Activated CD4-positive, alpha-beta T cell treated with anti-CD3 and anti-CD28 coated beads, Interleukin-2, amount 50 U/mL, for 48 hours (primary cell): ENCODE measurements at places on chromosomes 1 and 21.

GRCh38 chr1:79848316-79848715 lies 841.8 kb upstream of the ADGRL4 start:
- DNase-seq, result no peak

DNA sequence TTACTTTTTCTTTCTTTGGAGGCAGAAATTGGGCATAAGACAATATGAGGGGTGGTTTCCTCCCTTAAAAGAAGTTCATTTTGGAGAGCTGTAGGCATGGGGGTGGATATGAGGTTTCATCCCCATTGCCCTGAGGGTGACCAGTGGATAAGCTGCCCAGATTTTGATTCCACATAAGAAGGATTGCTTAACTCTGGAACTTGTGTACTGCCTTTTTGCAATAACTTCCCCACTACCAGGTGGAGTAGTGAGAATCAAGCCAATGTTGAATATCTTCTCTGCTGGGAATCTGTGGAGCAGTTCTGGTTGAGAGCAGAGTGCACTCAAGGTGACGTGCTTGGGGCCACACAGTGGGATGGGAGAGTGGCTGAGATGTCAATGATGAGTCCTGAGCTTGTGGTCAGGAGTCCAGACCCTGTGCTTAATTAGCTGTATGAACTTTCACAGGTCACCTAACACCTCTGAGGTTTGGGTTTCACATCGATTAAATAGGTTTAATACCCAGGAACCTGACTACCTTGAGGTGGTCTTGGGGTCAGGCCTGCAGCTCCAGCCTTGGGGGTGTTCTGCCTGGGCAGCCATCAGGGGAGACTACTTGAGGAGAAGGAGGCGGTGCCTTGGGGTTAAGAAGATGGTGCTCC lies 152.9 kb downstream of the FCRL5 start:
- DNase-seq, result no peak

GRCh38 chr1:26922431-26922729 lies 837 bp downstream of the NUDC start:
- no peak for DNase-seq

DNA sequence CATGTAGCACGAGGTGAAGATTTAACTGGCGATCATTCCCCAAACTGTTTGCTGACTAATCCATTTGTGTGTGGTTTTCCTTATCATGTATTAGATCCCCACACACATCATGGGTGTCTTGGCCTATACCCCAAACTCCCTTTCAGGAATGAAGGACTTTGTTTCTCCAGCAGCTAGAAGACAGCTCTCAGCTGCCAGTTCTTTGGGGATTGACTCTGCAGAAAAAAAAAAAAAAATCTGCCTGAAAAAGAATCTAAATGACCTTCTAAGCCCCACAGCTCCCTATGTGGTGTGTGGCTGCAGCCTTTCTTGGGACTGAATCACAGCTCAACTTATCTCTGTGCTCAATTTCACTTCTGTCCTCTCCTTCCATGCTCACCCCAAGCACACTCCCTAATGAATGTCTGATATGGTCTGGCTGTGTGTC lies 256.3 kb upstream of the DUSP10 start:
- DNase-seq, result no peak

DNA sequence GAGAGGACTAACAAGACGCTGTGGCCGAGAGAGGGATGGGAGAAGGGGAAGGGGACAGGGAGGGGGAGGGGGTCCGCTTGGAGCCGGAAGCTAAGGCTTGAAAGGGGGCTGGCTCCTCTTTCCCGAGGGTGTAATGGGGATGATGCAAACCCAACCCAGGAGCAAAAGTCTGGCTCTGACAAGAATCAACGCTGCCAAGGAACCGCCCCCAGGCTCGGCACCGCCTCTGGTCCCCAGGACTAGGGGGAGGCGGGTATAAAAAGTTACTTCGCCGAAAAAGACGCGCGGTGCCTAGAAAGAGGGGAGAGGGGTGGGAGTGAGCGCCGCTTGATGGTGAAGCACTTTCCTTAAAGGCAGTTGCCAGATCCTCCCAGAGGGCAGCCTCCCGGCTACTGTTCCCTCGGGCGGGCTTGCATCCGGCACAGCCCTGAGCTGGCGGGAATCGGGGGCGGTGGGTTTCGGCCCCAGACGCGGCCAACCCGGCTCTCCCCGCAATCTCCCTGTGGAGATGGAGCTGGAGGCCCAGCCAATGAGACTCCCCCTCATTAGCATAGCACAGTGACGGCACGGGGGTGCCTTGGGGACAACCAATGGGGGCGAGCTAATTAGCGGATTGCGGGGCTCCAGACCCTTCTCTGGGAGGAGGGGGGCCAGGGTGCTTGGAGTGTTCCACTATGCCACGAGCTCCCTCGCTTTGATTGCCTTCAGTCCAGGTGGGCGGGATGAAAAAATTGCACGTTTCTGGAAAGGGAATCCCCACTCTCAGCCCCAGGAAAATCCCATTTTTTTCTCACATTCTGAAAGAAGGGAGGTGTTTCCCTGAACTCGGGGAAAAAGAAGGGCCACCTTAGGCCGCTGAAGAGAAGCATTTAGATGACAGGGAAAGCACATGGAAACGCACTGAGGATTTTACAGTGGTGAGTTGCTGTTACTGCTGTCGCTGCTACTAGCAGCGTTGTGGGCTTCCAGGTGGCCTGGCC lies at the start of gene KCNT2:
KCNT2 (minus strand) TSS at position 51 of the 980 bp plus-strand sequence. CDS start 131 bp downstream, outside the sequence.
- DNase-seq, result peak; percentile 6

DNA sequence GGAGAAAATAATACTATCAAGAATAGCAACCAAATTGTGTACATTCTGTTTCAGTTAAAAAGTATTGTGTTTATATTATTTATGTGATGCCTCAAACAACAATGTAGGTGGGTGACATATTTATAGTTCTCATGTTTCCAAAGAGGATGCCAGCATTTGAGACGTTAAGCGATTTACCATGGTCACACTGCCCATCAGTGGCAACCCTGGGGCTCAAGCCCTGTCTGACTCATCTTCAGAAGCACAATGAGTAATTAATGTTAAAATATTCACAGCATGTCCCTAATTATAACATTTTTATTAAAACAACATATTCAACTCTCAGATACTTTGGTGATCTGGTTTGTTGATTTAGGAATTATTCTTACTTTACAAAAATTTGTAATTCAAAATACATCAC lies 409.4 kb downstream of the BRINP3 start:
- DNase-seq, result no peak

DNA sequence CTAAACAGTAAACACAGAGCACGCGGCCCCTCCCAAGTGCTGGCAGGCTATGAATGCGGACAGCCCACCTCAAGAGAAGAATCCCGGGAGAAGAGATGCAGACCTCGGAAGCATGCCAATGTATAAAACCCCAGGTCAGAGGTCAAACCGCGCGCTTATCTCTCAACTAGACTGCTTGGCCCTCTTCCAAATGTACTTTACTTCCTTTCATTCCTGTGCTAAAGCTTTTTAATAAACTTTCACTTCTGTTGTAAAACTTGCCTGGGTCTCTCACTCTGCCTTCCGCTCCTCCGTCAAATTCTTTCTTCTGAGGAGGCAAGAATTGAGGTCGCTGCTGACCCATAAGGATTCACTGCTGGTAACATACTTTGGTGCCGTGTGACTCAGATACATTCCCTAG lies 216.0 kb downstream of the S1PR1 start:
- DNase-seq, result no peak

GRCh38 chr1:34342334-34342733 lies 165.6 kb downstream of the C1orf94 start:
- no peak for DNase-seq
